Stimulated activated CD8-positive, alpha-beta memory T cell treated with anti-CD3 and anti-CD28 coated beads, Interleukin-4, amount 100 ng/mL, for 4 hours (primary cell): ENCODE measurements at places on chromosomes 3 and 15.

DNA sequence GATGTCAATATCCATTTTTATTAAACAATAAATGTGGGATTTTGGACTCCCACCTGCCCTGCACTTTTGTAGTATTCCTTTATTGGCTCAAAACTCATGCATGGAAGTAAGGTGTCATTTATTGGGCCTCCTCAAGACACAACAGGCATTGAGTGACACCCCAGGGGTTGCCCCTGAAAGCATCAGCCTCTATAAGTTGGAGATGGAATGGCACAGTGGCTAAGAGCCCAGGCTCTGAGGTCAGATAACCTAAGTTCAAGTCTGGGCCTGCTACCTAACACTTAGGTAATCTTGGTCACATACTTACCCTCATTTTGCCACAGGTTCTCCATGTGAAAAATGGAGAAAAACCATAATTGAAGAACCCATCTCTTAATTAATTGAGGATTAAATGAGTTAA lies 4.6 kb downstream of the CAPN3 start:
- DNase-seq = no peak

DNA sequence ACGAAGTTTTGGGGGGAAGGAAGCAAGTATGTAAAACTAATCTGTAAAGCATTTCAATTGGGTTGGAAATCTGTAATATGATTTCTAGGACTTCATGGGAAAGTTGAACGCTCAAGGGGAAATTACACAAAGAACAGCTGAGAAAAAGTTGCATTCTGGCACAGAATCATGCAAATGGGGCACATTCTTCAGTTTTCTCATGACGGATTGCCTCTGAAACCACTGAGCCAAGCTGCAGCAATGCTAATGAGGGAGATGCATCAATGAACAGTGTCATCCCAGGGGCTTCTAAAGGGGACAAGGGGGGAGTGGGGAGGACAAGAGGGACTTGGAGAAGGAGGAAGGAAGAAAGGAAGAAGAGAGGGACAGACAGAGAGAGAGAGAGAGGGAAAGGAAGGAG lies 291.4 kb upstream of the ATP11B start:
- DNase-seq = no peak

DNA sequence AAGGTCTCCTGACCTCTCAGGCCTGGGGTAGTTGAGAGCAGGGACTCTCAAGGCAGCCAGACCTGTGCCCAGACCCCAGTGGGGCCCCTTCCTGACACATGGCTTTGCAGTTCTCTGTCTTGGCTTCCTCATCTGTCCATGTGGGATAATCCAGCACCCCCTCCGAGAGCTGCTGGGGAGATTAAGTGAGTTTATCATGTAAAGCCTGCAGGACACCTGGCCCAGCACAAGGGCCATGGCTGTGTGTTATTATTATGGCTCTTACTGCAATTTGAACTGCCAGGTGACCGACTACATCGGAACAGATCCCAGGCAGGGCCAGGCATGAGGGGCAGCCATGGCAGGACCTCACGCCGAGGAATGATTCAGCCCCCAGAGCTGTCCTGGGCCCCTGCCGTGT lies 12.6 kb downstream of the DUSP7 start:
- no peak for DNase-seq

DNA sequence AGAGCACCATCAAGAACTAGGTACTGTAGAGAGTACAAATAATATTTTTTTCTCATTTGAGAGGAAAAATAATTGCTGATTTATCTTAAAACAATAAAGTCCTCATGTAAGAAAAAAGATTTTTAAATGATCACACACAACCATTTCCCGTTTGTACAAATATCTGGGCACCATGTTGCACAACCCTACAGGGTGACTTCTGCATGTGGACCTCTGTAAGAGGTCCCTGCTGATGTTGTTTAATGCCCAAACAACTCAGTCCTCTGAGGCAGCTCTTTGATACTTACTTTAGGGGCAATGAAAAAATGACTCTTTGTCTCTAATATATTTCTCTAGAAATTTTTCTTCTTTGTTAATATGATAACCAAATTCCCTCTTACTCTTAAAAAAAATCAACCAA lies 168.1 kb upstream of the SATB1 start:
- no peak for DNase-seq

DNA sequence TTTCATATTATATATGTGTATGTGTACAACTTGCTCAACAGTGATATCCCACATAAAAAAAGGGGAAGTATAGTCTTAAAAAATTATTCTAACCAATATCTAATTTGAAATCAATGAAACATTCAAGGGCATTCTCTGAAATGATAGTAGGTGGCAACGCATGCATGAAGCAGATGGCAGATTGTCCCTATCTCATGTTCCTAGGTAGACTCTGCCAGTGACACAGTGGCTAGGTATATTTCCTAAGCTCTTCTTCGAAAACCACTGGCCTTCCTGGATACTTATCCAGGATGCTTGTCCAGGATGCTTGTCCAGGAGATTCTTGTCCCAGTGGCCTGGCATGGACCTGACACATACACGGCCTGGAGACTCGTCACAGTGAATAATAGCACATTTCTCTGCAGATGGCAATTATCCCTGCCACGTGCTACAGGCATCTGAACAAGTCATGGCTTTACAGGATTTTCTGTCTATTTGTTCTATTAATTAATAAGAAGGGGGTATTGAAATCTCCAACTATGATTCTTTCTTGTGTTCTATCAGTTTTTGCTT lies 54.9 kb downstream of the OCA2 start:
- DNase-seq = no peak

- no peak for DNase-seq
These were observed 816.3 kb upstream of the SEMA6D start for GRCh38 chr15:46901001-46901400.

GRCh38 chr15:31360843-31361763 lies 34.5 kb downstream of the KLF13 start:
- no peak for DNase-seq

DNA sequence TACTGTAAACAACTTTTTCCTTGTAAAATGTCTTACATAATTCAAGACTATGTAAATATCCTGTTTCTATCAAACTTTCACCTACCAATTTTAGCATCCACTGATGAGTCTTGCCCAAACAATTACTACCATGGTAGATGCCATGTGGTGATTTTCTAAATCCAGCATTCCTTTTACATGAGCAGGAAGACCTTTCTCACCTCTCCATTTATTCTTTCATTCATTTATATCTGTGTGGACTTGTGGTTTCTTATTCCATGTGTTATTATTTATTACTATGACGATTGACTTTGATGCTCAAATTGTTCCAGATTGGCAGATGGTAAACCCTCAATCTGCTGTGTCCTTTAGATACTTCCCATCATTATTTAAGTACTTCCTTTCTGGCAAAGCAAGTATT lies 62.4 kb downstream of the IFT57 start:
- DNase-seq = no peak

- no peak for DNase-seq
These were observed 67.5 kb upstream of the CORO2B start for GRCh38 chr15:68511073-68511991.
